Mucosa of descending colon (tissue), 3 donors: ENCODE measurements at places on chromosomes 5 and 9. TPM values are rescaled to one million over a fixed set of nuclear protein-coding genes. Genes with fewer than 3 reads are reported as not detected.

GRCh38 chr5:38051711-38052511 lies 206.4 kb upstream of the EGFLAM start:
- DNase-seq: peak; percentile 27

GRCh38 chr5:40141418-40141817 lies 538.3 kb upstream of the PTGER4 start:
- no peak for DNase-seq

The PCDHGB2 gene
- 1.5 TPM for total RNA-seq

The TTC16 gene
- not detected for total RNA-seq

GRCh38 chr5:87924436-87924835 lies 344.2 kb downstream of the TMEM161B start:
- DNase-seq: peak; percentile 33

DNA sequence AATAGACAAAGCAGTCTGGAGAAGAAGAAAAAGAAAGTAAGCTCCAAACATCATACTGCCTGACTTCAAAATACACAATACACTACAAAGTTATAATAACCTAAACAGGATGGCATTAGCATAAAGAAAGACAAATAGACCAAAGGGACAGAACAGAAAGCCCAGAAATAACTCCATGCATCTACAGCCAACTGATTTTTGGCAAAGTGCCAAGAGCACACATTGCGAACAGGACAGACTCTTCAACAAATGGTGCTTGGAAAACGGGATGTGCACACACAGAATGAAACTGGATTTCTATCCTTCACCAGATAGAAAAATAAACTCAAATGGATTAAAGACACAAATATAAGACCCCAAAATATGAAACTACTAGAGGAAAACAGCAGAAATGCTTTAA lies 66.6 kb upstream of the SPATA31E1 start:
- no peak for DNase-seq

DNA sequence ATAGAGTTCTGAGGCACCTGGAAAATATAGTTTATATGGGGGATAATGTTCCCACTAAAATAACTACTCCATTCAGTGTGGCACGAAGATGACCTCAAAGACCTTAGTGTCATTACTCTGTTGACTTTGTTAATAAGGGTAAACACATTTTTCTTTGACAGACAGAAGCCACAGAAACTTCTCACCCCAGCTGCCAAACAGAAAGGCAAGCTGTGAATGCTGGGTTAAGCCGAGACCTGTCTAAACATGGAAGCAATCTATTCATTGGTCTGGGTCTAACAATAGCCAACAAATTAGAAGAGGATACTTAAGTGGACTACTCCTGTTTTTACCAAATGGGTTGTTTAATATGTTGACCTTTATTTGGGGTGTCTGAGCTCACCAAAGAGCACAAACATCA lies 171.4 kb downstream of the TLE1 start:
- no peak for DNase-seq

GRCh38 chr9:121852651-121853616 lies 201.5 kb downstream of the DAB2IP start:
- peak; percentile 20 for DNase-seq

DNA sequence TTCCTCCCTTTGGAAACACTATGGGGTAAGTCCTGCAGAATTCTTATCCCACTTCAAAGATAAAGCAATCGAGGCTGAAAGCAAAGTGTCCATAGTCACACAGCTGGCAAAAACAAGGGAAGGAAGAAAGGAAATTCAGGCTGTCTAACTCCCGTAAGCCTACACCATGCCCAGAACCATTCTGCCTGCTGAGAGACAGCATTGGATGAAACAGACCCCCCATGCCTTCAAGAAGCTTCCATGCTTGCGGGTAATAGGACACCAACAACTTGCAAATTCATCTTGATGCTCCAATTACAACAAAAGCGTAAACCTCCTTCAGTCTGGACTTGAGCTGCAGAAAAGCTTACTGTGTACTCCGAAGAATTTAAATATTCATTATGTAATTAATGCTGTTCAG lies 181.1 kb upstream of the WWC1 start:
- no peak for DNase-seq

The BTNL3 gene
- 46.5 TPM for total RNA-seq

- DNase-seq: no peak
Observed at GRCh38 chr5:124824637-124825158, 78.3 kb upstream of the ZNF608 start.

GRCh38 chr5:100852988-100853449 lies 50.1 kb downstream of the ST8SIA4 start:
- no peak for DNase-seq

DNA sequence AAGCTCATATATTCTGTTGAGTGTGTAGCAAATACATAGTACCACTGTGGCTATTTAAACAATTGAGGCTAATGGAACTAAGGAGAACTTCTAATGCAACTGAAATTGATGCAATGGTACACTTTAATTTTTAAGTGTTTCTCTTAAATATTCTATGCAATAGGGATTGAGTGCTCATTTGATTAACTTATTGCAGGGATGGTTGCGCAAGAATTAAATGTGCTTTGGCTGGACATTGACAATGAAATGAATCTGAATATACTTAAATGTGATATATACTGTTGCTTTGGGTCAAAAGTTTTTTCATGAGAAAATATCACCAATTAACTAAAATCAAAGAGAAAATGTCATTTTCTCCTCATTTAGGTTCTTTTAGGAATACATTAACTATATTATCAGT lies 227.1 kb downstream of the ARL15 start:
- DNase-seq: no peak

DNA sequence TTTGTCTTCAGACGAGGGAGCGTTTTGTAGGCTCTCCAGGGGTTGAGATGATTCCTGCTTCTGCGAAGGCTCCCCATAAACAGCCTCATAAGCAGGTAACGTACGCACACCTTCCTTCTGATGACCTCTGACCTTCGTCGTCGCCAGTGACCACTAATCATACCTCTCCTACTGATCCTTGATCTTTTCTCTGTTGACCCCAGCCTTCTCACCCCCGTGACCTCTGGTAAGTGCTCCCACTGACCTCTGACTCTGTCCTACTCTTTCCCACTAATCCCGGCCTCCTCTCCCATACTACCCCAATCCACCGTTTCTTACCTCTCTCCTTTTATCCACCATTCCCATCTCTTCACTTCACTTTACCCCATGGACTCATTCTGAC lies 345 bp downstream of the DNAI1 start:
- DNase-seq: no peak

- no peak for DNase-seq
Observed at GRCh38 chr5:54317511-54318260, 7.3 kb upstream of the ARL15 start.

The OMD gene
- total RNA-seq: 1.8 TPM

GRCh38 chr5:167217097-167217743 lies 1074.2 kb upstream of the WWC1 start:
- no peak for DNase-seq

- DNase-seq: no peak
Observed at GRCh38 chr5:54362992-54363625, 52.7 kb upstream of the ARL15 start.

DNA sequence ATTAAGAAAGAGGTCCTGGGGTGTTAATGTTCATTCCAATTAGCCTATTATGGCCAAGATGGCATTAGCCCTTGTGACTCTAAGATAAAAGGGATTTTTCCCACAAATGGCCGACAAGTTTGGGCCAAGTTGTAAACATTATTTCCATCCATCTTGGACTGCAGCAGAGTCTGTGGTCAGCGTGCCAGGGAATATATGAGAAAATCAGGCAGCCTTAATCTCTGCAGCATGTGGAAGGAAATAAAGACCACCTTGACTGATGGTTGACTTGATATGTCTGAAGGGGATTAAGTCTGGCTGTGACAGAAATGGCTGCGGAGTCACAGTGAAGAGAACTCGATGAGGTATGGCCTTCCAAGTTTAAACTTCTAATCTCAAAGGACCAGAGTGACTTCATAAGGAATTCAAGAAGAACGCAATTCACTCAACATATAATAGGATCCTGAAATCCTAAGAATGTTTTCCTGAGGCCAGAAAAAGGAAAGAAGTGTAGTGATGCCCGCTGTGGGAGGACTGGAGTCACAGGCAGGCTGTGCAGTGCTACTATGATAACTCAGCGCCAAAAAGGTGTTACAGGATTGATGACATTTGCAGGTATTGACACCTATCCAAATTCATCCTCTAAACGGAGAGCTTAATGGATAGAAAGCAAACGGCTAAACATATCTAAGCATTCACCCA lies 287.1 kb downstream of the SEC61B start:
- DNase-seq: no peak

DNA sequence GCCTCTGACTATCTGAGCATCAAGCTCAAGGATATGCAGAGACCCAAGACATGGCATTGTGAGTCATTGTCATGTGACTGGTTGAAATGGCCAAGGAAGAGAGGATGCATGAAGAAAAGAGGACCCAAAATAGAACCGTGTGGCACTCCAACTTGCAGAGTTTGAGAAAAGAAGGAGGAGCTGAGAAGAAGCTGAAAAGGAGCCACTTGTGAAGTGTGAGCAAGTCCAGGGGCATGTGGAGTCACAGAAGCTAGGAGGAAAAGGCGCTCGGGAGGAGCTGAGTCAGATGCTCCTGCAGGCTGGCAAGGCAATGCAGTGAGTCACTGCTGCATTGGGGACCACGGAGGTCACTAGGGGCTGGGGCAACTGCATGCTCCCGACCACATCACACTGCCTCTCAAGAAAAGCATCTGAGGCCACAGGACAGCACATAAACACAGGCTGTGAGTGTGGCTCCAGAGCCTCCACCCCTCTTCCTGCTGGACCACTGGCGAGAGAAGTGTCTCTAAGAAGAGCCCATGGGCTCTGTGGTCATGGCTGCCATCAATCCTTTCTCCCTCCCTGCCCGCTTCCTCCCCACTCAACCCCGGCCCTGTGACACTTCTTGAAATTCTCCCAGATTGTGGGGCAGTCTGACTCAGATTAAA lies 197.6 kb downstream of the DRD1 start:
- DNase-seq: no peak

- DNase-seq: no peak
Observed at GRCh38 chr5:33339413-33339812, 101.4 kb upstream of the TARS1 start.

DNA sequence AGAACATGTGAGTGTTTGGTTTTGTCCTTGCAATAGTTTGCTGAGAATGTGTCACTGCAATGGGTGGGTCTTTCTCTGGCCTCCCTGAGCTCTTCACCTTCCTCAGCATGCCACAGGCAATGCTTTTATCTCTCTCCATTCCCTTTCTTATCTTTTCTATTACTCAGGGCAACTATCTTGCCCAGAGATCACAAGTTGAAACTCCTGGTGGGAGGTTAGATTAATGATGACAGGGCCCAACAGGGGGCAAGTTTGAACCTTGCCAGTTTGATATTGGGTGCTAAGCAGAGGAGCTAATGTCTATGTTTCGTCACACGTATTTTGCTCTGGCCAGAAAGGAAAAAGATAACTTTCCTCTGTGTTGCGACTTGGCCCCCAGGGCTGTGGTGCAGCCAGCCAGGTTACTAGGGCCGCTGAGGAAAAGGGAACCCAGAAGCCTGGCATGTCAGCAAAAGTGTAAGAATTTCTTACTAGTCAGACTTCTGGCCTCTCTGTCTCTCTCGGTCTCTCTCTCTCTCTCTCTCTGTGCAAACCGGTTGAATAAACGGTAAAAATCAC lies 299.3 kb upstream of the POU5F2 start:
- no peak for DNase-seq

DNA sequence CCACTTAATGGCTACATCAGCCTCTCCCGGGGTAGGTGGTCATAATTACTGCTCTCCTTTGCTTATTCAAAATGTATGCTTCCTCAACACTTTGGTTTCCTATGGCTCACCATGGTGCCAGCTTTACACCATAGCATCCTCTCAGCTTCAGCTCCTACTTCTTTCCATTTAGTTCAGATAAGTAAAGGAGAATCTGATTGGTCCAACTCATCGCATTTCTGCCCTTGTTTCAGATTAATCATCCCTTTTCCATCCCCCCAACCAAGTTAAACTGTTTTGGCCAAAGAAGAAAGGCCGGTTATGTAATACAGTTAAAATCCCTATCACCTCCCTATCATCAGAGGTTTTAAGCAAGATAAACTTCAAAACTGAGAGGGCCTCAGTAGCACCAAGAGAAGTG lies 130.5 kb downstream of the CETN3 start:
- no peak for DNase-seq

DNA sequence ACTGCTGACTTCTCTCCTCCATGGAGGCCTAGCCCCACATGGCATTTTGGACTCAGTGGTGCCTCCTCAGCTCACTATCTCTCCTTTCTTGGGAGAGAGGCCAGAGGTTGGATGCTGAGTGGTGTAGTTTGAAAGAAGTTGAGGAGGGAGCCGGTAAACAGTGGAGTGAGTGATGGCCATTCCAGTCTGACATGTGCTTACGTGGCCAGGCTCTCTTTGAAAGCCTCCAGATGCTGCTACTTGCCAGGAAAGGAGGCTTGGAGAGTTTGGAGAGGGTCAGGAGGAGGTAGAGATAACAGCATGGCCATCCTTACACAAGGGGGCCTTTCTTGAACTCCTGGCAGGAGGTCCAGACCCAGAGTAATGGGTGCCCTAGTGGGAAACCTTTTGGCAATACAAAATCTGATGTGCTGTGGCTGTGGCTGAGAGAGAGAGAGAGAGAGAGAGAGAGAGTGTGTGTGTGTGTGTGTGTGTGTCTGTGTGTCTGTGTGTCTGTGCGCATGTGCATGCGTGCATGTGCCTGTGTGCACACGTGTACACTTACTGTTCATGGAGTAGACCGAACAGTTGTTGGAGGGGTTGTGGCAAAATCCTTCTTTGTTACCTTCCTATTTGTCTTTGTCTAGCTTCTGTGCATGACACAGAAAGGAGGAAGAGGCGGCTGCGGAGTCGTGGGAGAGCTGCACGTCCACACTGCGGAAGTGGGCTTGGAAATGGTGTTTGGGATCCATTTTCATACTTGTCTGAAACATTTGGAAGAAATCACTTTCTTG lies 37.8 kb downstream of the RALGPS1 start:
- no peak for DNase-seq

DNA sequence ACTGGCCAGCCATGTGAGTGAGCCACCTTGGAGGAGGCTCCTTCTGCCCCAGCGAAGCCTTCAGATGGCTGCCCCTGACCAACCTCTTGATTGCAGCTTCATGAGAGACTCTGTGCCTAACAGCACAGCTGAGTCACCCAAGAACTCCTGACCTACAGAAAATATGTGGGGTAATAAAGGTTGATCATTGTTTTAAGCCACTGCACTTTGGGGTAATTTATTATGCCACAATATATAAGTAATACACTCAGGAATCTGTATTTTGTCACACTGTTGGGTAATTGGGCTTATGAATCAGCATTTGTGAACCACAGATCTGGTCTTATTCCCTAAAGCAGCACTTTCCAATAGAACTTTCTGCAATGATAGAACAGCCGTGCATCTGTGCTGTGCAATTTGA lies 24.4 kb upstream of the VDAC1 start:
- no peak for DNase-seq

GRCh38 chr5:135467051-135467625 lies 15.0 kb upstream of the TIFAB start:
- DNase-seq: no peak
